ENCODE measurements at places on chromosomes 7 and 10.

- DNase-seq: no peak
Observed at GRCh38 chr10:97759158-97759887, 12.5 kb downstream of the SFRP5 start.

DNA sequence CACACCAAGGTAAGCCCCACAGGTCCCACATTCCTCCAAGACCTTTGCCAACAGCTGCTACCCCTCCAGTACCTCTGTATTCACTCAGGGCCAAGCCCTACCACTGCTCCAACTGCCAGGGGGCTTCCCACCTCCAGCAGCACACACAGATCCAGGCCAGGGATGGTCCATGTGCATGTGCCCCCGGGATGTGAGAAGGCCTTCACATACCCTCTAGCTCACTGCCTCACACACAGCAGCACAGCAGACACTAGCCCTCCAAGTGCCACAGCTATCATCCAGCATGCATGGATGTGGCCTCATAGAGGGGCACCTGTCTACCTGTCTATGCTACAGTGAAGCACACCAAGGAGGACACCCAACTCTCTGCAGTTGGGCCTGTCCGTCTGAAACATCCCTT is 488.8 kb downstream of the PLXNA4 start:
- DNase-seq: no peak

DNA sequence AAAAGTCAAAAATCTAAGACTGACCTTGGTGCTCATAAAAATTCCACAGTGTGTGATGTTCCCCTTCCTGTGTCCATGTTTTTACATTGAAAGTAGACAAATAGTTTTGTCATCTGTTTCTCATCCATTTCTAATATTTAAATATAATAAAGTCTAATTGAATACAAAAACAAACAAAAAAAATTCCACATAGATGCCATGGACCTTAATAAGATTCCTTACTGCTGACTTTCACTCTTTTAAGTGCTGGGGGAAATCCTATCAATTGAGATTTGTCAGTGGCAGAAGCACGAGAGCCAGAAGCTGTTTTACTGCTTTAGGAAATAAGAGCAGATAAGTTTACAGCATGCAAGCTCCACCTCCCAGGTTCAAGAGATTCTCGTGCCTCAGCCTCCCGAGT is 310.0 kb downstream of the ABCA13 start:
- no peak for DNase-seq

- DNase-seq: no peak
Observed at GRCh38 chr7:28065308-28065707, 115.3 kb downstream of the JAZF1 start.

GRCh38 chr10:35056133-35056532 is 34.0 kb downstream of the CUL2 start:
- no peak for DNase-seq

DNA sequence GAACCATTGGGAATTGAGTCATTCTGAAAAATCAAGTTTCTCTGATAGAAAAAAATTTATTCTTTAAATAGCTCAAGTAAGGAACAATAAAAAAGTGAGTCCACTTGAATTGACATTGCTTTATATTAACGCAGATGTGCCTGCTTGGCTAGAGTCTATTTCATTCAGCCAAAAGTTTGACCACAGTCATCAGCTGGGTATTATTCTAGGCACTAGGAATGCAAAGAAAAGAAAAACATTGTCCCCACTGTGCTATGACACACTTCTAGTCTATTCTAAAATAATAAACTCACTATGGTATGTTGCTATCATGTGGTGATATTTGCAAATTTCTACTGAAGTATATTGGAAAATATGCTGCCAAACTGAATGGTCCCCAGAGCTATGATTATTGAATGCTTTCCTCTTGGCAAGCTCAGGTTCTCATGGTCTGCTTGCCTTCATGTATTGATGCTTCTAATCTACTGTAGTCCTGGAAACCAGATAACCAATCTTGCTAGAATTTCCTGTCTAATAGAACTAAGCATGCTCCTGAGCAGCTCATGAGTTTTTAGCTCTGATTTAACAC is 8.3 kb downstream of the SFRP4 start:
- DNase-seq: no peak

DNA sequence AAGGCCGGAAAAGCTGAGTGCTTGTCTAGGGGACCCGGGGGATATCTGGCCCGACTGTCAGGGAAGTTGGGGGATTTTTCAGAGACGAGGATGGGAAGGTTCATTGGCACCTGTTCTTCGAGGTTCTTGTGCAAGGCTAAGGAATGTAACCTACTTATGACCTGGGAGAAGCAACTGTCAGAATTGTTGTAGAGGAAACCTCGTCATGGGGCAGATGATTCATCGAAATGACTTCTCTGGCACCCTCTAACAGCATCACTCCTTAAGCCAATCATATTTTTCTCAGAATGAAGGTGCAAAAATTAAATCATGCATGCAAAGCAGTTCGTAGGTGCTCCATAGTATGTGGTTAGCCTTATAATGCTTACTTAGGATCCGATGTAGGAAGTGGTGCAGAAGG is 58.6 kb downstream of the PLXDC2 start:
- DNase-seq: no peak

- no peak for DNase-seq
Observed at GRCh38 chr10:17652585-17652984, 8.6 kb downstream of the STAM start.

- no peak for DNase-seq
Observed at GRCh38 chr7:31000161-31000693, 36.5 kb downstream of the GHRHR start.

DNA sequence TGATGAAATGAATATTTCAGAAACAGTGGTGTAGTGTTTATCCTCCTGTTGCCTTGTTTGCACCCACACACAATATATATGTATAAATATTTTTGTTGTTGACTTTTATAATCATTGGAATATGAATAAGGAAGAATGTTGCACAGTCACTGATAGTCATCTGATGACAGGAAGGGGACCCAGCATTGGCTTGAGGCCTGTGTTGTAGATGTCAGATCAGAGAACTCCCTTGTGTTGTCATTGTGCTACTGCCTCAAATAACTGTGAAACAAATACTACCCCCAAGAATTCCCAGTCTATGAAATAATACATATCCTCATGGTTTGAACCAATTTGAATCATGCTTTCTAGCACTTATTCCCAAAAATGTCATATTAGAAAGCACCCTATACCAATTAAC is 84.0 kb downstream of the NRG3 start:
- DNase-seq: no peak

- DNase-seq: no peak
Observed at GRCh38 chr7:98130959-98131358, 24.3 kb downstream of the LMTK2 start.

DNA sequence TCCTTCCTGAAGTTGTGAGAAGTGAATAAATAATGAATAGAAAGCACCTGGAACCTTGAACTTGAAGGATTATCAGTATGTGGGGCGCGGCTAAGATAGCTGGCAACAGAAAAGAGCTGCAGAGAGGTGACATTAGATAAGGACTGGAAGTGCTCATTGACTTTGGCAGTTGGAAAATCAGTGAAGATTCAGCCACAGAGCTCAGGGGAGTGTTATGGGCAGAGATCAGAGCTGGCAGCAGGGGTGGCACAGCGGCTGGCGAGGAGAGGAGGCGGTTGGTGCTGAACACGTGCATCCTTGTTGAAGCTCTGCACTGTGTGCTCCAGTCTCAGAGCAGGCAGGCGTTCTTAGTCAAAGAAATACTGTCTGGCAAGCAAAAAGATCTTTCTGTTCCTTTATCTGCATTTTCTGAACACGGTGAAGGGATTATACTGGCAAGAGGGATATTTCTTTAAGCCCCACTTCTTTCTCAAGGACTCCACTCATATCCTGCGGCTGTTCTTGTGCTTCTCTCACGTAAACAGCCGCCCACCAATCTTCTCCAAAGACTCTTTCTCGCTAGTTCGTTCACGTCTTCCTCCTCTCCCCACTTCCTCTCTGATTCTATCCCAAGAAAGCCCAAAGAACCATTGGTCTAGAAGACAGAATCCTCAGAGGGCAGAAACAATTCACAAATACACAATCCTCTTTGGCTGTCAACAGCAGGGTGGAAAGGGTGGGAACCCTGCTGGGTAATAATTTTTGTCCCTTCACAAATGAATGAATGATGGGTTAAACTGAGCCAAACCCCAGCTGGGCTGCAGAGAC is 38.6 kb upstream of the ADD3 start:
- no peak for DNase-seq

DNA sequence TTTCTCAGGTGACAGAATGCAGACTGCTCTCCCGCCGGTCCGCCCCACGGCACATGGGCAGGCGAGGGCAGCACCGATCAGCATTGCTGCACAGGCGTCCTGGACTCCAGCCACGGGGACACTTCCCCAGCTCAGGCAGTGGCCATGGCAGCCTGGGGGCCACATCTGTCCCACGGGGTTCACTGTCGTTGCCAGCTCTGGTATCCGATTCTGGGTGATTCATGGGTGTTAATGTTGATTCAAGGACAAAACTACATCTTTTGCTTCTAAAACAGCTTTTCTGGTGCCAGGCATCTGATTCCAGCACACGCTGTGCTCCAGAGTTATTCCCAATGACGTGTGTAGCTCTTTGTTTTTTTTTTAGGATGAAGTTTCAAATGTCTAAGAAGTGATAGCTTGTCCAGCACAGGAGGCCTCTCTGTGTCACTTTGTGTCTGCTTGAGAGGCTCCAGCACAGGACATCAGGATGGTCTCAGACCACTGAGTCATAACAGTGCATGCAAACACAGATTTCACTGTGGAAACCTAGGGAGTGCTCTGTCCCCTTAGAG is 218.0 kb downstream of the WDR37 start:
- no peak for DNase-seq

- DNase-seq: no peak
Observed at GRCh38 chr7:159119851-159120539, 24.7 kb downstream of the VIPR2 start.

GRCh38 chr7:26700386-26700785 is 164.0 kb downstream of the SKAP2 start:
- no peak for DNase-seq

DNA sequence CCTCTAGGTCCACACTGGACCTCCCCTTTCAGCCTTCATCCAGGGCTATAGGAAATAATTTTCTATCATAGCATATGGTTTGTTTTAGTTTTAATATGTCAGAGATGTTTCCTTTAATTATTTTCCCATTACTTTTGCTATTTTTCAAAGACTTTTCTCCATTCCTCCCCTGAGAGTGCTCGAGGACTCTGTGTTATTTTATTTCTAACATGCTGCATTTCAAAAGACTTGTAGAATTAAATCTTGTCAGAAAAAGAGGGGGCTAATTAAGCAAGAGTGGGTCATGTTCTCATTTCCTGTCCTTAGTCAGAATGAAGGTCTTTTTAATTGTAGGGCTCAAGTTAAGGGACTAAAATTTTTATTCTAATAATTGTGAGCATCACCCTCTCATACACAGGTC is 71.6 kb upstream of the CTTNBP2 start:
- no peak for DNase-seq

DNA sequence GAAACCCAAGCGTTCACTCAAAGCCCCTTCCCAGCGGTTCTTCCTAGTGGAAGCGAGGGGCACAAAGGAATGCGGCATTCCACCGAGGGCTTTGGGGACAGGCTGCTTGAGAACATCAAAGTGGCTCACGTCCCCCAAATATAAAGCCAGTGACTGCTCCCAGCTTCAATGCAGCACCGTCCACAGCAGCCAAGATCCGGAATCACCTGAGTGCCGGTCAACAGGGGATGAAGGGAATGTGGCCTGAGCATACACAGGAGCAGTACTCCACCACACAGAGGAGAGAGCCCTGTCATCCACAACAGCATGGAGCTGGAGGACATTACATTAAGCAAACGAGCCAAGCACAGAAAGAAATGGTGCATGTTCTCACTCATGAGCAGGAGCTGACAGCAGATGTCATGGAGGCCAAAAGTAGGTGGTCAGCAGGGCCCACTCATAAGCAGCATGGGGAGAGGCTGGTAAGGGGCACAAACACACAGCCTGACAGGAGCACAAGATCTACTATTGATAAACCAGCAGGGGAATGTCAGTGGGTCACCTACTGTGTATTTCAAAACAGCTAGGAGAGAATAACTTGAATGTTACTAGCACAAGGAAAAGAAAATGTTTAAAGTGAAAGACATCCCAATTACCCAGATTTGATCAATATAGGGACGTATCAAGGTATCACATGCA is 79.5 kb downstream of the DIP2C start:
- no peak for DNase-seq

- no peak for DNase-seq
Observed at GRCh38 chr7:135537905-135538304, 19.8 kb upstream of the NUP205 start.

DNA sequence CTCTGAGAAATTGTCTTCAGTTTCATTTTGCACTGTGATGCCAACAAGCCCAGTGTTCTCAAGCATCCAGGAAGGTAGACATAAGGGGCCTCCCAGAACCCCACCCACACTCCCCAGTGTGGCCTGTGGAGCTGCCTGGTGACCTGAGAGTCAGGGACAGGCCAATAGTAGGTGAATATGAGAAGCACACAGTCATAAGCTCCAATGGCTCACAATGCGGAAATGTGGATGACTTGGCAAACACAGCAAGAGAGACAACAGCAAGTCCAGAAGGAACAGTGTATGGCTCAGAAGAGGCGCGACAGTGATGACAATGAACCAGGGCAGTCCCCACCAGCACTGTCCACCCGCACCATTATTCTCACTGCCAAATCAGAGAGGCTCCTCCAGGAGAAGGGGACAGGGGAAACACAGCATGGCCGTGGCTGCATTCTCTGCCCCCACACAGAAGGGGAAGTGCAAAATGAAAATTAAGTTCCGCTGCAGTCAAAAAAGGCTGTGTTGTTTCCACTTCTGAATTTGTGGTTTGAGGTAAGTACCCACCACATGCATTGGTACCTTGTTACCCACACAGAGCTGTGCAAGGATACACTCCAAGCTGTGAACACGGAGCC is 419.8 kb downstream of the GRID1 start:
- no peak for DNase-seq

GRCh38 chr7:85324145-85324799 is 137.4 kb upstream of the SEMA3D start:
- DNase-seq: no peak

DNA sequence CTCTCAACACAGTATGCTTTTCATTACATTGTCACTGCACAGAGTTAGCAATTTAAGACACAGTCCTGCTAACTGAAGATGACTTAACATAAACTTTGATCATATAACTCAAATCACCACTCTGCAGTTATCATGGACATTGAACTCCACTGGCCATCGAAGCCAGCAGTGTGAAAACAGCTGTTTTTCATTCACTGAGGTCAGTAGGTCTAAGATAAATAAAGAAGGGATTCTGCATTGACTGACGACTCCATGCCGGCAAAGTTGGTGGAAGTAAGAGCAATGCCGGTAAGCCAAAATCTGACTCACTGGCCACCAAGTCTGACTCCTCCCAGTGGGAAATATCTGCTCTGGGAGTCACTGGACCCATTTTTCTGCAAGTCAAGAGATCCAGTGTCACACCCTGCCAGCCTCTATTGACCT is 449.9 kb upstream of the ANKRD30A start:
- no peak for DNase-seq

- no peak for DNase-seq
Observed at GRCh38 chr7:20786779-20787659, at the start of gene SP8. Gene SP8, minus strand, starts transcription at chr7:20786886. Its CDS starts 88 bp downstream, at chr7:20786798.

DNA sequence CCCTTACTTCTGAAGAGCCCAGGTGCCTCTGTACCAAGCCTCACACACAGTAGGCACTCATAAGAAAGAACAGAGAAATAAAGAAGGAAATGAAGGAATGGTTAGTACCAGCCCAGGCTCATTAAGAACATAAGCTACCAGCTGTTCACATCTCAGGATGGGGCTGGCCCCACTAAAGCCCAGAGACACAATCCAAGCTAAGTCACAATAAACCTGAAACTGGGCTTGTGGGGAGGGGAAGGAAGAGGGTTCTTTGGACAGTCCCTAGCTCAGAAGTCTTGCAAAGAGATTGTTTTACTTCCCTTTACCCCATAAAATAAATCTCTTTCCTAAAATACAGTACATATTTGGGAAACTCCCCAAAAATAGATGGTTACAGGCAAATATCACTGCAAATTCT is 24.3 kb downstream of the FBXW4 start:
- DNase-seq: no peak

All from vagina (tissue), 2 donors.